ENCODE measurements at places on chromosomes 16 and 17.

- DNase-seq, result peak; percentile 88
Measured at GRCh38 chr16:31179747-31180459, at the start of gene FUS. Gene FUS (plus strand): TSS chr16:31180139. CDS start chr16:31180215, 76 bp downstream.

DNA sequence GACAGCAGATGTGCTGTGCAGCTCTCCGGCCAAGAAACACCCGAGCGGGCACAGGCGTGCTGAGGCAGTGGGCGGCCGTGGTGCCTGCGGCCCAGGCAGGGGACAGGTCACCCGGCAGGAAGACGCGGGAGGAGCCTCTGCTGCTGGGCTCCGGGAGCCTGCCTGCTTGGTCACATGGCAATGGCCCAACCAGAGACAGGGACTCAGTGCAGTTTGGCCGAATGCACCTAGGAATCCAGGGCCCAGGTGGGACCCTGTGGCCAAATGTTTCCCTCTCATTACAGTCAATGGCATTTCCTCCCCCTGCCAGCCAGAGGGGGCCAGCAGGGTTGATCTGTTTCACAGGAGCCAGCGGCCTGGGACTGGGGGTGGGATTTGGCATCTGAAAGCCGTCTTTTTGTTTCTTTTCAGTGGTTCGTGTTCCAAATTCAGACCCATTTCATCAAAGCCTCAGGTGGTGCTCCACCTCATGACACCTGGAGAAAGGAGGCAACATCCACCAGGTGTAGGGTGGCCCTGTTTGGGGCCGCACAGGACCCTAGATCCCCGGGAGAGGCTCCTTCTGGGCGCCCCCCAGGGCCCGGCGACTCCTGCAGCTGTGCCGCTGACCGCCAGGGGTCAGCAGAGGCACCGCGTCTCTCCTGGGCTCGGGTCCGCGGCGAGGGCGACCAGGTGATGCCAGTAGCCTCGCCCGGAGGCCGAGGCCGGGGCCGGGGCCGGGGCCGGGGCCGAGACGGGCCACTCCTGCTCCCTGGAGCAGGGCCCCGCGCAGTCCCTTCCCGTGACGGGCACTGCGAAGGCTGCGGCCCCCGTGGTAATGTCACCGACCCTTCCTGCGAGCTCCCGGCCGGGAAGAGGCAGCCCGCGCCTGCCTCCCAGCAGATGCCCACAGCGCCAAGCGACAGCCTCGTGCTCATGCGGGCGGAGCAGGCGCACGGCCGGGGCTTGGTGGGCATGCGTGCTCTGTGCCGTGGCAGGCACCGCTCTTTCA is 118.5 kb downstream of the C16orf78 start:
- DNase-seq, result peak; percentile 21

- no peak for DNase-seq
Measured at GRCh38 chr17:19883537-19884215, 15.9 kb upstream of the ULK2 start.

DNA sequence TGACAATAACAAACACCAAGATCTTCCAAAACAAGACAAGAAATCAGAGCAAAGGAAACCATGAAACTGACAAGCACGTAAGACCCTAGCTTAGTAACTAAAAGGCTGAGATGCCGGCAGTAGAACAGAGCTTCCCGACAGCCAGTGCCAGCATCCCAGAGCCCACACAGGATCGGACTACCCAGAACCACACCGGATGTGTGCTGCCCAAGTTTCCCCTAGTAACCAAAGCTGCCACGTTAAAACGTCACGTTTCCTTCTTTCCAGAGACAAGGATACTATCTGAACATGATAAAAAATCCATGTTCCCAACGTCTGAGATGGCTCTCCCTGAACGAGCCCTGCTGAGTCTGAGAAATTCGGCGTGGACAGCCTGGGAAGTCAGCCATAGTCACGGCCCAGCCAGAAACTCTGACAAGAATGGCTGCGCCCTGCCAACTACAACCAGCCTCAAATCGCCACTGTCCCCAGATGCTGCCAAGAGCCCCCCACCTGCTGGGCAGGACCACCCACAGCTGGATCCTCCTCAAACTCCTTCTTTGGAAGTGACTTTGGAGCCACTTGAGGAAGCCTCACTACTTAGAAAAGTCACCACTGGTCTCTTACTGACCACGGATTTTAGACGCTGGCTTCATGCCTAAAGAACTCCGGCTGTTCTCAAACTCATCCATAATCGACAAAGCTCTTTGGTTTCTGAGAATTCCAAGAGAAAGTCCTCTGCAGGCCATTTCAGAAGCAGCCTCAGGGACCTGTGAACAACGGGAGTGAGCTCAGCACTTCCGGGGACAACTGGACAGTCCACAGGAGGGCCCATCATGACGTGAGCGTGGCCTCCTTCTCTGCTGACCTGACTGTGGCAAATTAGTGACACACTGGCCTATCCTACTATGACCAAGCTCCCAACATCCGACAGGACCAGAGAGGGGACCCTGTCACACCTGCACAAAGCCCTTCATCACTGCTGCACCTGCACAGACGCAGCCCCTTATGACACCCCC is 16.7 kb downstream of the CCDC57 start:
- DNase-seq, result no peak

DNA sequence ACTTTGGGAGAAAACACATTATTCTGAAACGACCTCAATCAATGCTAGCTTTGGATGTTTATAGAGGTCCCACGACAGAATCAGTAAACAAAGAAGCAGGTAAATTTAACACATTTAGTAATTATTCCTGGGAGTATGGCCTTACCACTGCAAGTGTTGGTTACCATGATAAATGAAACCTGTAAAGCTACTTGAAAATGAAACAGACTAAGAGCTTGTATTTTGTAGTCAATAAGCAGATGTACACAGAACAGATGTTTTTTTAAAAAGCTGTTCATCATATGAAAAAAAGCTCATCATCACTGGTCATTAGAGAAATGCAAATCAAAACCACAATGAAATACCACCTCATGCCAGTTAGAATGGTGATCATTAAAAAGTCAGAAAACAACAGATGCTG is 295.3 kb upstream of the XYLT1 start:
- no peak for DNase-seq

DNA sequence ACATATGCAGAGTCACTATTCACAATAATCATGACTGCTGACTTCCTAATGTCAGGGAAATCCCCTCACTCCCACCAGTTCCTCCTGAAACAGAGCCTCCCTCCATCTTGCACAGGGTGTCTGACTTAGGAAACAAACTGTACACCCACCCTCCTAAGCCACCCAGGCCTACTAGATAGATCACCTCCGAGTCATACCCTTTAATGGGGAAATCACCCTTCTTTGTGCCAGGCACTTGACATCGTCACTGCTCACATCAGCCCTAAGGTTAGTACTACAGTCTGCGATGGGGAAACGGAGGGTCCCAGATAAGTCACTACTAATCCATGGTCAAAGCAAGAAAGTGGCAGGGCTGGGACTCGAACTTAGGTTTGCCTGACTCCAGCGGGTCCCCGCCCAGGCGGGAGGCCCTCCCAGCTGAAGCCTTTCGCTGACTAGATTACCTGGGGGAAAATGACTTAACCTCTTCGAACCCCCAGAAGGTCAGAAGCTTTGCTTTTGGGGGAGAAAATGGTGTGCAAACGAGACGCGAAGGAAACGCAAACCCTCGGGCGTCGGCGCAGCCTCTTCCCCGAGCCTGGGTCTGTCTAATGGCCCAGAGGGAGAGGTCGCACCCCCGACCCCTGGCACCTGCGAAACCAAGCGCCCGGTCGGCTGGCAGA is 3.4 kb upstream of the MLLT6 start:
- DNase-seq, result peak; percentile 85

DNA sequence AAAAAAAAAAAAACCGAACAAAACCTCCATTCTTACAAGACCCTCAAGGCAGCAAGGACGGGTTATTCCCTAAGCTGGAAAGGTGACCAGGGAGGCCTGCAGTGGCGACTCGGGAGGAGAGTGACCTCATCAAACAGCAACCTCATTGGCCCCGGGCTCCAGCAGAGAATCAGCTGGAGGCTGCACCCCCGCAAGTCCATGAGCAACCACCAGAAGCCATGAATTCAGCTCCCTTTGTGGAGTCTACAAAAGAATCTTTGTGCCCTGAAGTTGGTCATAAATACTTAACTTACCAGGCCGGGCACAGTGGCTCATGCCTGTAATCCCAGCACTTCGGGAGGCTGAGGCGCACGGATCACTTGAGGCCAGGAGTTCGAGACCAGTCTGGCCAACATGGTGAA is 80.9 kb upstream of the CREBBP start:
- DNase-seq, result no peak

GRCh38 chr17:15882058-15882720 is 62.7 kb upstream of the ADORA2B start:
- no peak for DNase-seq

- DNase-seq, result no peak
Measured at GRCh38 chr16:77912617-77913016, 109.7 kb upstream of the CLEC3A start.

DNA sequence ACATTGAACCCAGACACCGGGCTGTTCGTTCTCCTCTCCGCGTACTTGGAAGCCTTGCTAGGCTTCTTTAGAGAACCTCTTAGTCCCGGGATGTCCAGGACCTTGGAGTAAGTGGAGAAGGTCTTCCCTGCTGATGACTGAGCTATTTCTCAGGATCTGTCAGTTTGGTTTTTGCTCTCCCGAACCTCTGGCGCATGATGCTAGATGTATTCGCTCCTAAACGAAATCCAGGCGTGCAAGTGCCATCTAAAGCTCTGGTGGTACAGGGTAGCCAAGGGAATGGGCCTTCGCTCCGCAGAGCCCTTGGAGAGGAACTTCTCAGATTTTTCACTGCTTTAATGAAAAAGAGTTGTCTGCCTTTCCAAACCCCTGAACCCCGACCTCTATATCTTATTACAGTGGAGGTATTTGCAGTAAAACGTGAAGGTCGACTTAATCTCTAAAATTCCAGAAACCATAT is 547 bp downstream of the VMP1 start:
- DNase-seq, result no peak

All from stimulated activated CD4-positive, alpha-beta T cell treated with anti-CD3 and anti-CD28 coated beads, Interleukin-15, amount 100 ng/mL, for 48 hours (primary cell).